ENCODE measurements at places on chromosomes 11 and 22.

DNA sequence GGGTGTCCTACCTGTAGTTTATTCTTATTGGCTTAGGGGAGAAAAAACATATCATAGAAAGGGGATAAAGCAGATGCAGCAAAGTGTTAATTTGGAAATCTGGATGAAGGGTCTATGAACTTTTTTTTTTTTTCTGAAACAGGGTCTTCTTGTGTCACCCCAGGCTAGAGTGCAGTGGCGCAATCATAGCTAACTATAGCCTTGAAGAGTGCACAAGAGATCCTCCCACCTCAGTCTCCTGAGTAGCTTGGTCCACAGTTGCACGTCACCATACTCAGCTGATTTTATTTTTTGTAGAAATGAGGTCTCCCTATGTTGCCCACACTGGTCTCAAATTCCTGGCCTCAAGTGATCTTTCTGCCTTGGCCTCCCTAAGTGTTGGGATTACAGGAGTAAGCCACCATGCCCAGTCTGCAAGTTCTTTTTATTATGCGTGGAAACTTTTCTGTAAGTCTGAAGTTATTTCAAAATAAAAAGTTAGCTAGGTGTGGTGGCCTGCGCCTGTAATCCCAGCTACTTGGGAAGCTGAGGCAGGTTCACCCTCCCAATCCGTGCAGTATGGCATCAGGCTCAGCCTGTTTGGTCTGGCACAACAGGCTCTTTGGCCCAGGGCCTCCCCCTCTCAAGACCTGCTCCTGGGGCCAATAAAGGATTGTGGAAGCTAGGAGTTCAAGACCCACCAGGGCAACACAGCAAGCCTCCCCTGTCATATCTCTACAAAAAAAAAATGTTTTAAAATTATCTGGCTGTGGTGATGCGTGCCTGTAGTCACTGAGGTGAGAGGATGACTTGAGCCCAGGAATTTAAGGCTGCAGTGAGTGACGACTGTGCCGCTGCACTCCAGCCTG is 111.9 kb downstream of the MED15 start:
- DNase-seq: no peak

- DNase-seq: no peak
These were observed 125.1 kb upstream of the E2F8 start for GRCh38 chr11:19365743-19366410.

DNA sequence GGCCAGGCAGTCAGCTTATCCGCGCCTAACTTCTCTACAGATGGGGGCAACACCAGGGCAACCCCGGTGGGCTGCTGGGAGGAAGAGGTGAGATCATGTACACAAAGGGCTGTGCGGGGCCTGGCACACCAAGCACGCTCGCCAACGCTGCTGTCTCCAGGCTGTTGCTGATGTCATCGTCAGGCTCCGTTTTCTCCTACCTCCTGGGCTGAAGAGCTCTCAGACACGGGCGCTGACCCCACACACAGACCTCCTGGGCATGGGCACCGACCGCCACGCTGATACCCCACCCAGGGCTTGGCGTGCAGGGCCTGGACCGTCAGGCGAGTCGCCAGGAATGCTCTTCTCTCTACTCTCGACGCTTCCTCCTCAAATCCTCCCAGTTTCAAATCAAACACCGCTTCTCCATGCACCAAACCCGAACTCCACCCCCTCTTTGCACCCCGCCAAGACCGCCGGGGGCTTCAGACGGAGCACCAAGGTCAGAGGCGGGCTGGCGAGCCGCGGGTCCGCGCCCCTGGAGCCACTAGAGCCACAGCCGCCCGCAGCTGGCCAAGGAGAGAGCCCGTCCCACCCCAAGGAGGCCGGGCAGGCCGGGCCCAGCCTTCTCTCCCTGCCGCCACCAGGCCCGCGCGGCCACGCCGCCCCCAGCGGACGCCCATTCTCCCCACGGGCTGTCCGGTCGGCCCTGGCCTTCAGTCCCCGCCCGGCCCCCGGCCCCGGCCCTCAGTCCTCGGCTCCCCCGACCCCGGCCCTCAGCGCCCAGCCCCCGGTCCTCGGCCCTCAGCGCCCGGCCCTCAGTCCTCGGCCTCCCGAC is 772 bp downstream of the SBF1 start:
- peak; percentile 54 for DNase-seq

DNA sequence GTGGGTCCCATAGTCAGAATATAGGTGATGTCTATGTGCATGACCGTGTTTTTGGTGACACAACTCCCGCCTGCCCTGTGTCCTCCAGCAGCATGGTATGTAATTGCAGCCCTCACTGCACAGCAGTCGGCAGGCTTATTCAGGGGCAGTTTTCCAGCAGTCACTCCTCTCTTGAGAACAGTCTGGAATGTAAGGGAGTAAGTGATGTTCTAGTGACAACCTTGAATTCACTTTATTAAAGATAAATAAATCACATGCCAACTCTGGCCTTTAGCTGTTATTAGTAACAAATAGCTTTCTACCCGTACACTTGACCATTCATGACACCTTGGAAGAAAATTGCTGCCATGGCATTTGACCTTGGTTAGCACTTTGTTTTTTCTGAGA is 27.9 kb downstream of the ZNRF3 start:
- DNase-seq: no peak

DNA sequence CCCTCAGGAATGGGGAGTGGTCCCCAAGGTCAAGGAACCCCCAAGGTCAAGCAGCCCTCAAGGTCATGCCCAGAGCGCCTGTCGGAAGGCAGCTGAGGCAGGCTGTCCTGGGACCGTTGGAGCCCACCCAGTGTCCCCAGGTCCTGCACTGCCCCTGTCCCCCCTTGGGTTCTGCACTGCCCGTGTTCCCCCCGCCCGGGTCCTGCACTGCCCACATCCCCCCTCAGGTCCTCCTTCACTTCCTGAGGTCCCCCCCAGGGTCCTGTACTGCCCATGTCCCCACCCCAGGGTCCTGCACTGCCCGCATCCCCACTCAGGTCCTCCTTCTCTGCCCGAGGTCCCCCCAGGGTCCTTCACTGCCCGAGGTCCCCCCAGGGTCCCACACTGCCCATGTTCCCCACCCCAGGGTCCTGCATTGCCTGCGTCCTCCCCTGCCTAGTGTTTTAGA is 1073.0 kb downstream of the BRD1 start:
- DNase-seq: no peak
